Activated T-cell treated with anti-CD3 and anti-CD28 coated beads, Interleukin-2, amount 50 U/mL, for 72 hours (primary cell): ENCODE measurements at places on chromosomes 16 and 17. TPM values are rescaled to one million over a fixed set of nuclear protein-coding genes. Genes with fewer than 3 reads are reported as not detected.

KCNJ12 gene
- total RNA-seq: not detected

NT5C3B gene
- 34.9 TPM for total RNA-seq

PRSS33 gene
- total RNA-seq: not detected

DNA sequence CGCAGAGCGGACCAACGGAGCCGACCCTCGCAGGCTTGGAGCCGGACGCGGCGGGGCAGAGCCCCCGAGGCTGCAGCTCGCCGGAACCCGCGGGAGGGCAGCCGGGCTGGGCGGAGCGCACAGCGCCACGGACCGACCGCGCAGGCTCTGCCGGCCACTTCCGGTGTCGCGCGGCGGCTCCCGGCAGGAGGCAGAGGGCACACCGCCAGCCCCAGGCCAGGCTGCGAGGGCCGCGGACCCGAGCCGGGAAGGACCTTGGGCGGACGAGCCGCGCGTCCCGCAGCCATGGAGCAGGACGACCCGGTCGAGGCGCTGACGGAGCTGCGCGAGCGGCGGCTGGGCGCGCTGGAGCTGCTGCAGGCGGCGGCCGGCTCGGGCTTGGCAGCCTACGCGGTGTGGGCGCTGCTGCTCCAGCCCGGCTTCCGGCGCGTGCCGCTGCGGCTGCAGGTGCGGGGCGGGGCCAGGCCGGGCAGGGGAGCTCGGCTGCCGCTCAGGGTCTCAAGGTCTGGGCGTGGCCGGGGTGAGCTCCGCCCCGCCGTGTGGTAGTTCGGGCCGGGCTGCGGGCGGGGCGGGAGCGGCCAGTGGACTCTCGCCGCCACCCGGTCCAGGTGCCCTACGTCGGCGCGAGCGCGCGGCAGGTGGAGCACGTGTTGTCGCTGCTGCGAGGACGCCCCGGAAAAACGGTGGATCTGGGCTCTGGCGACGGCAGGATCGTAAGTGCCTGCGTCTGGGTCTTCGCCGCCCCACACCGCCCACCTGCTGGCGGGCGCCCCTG, at the start of gene ANTKMT:
TSS of gene ANTKMT (plus strand) at position 157 of the 775 bp plus-strand sequence. CDS start at position 286, 129 bp downstream.
- H3K4me1 ChIP-seq: peaks cover 29% of the 10 kb centered on the region
- no peak within 1 kb of the TSS for H3K27ac ChIP-seq

DNA sequence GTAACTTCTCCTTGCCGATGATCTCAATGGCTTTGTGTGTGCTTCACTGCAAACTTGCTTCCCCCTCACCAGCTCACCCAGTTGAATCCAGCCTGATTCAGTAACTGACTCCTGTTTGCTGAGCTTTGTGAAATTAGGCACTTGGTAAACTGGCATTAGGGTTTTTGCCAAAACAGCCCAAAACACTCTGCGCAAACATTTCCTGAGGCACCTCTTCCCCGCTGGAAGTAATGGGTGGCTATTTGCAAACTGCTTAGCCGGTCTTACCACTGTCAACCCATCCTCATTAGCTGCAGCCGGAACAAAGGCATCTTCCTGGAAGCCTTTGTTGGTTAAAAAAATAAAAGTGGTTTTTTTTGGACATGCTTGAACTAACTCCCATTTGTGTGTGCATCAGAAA, 353.2 kb downstream of the MAF start:
- H3K4me1 ChIP-seq: no peaks in the 10 kb centered on the region
- no peaks in the 10 kb centered on the region for H3K36me3 ChIP-seq
- H3K27ac ChIP-seq: no peak overlapping the region
- no peak for DNase-seq
- peaks cover 19% of the 10 kb centered on the region for H3K27me3 ChIP-seq
- H3K4me3 ChIP-seq: no peak overlapping the region

- peaks cover 37% of the 10 kb centered on the region for H3K27me3 ChIP-seq
- peaks cover 3% of the 10 kb centered on the region for H3K36me3 ChIP-seq
- H3K4me3 ChIP-seq: no peak overlapping the region
- peaks cover 12% of the 10 kb centered on the region for H3K4me1 ChIP-seq
- H3K27ac ChIP-seq: no peak overlapping the region
Observed at GRCh38 chr17:1232786-1233185, 37.5 kb upstream of the BHLHA9 start.

DNA sequence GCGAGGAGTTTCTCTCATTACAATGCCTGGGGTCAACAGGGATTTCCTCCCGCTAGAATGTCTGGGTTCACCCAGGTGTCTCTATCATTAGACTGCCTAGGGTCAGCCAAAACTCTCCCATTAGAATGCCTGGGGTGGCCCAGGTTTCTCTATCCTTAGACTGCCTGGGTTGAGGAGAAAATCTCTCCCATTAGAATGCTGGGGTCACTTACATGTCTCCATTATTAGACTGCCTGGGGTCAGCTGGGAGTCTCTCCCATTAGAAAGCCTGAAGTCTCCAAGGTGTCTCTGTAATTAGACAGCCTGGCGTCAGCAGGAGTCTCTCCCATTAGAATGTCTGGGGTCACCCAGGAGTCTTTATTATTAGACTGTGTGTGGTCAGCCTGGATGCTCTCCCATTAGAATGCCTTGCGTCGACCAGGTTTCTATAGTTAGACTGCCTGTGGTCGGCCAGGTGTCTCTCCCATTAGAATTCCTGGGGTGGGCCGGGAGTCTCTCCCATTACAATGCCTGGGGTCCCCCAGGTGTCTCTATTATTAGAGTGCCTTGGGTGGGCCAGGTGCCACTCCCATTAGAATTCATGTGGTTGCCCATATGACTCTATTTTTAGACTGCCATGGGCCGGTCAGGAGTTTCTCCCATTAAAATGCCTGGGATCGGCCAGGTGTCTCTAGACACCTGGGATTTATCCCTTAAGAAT, 2272.1 kb downstream of the TP53TG3F start:
- H3K36me3 ChIP-seq: peaks cover 9% of the 10 kb centered on the region
- no peak overlapping the region for H3K4me3 ChIP-seq
- no peak overlapping the region for H3K27ac ChIP-seq
- H3K27me3 ChIP-seq: no peaks in the 10 kb centered on the region
- H3K4me1 ChIP-seq: no peaks in the 10 kb centered on the region

DNA sequence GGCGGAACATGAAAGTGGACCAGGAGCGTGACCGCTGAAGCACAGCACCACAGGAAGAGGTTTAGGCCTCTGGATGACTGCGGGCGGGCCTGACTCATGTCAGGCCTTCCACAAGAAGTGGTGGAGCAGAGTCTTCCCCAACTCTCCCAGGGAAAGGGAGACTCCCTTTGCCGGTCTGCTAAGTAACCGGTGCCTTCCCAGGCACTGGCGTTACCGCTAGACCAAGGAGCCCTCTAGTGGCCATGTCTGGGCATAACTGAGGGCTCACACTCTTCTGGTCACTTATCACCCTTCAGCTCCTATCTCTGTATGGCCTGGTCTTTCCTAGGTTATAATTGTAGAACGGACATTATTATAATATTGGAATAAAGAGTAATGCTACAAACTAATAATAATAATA, 1931.9 kb downstream of the TP53TG3F start:
- DNase-seq: peak; percentile 14
- no peak overlapping the region for H3K4me3 ChIP-seq
- H3K27ac ChIP-seq: no peak overlapping the region
- no peaks in the 10 kb centered on the region for H3K4me1 ChIP-seq
- H3K36me3 ChIP-seq: peaks cover 3% of the 10 kb centered on the region

GRCh38 chr16:47499700-47500264, 38.7 kb downstream of the PHKB start:
- no peaks in the 10 kb centered on the region for H3K27me3 ChIP-seq
- no peak overlapping the region for H3K4me3 ChIP-seq
- no peak for DNase-seq
- peaks cover 2% of the 10 kb centered on the region for H3K4me1 ChIP-seq
- H3K27ac ChIP-seq: no peak overlapping the region
- no peaks in the 10 kb centered on the region for H3K36me3 ChIP-seq

- no peak overlapping the region for H3K27ac ChIP-seq
- no peak for DNase-seq
- H3K4me3 ChIP-seq: no peak overlapping the region
- H3K27me3 ChIP-seq: peaks cover 7% of the 10 kb centered on the region
- H3K36me3 ChIP-seq: peaks cover 2% of the 10 kb centered on the region
- peaks cover 14% of the 10 kb centered on the region for H3K4me1 ChIP-seq
Observed at GRCh38 chr16:30007378-30007895, 3.4 kb downstream of the DOC2A start.

GRCh38 chr16:87484487-87485331, 8.1 kb downstream of the ZCCHC14 start:
- no peak for DNase-seq
- H3K36me3 ChIP-seq: peaks cover 5% of the 10 kb centered on the region
- peak overlapping the region; percentile 86 for H3K27ac ChIP-seq
